Aorta (tissue), 5 donors: ENCODE measurements at places on chromosomes 12 and 14. TPM values are rescaled to one million over a fixed set of nuclear protein-coding genes. Genes with fewer than 3 reads are reported as not detected.

LRFN5 gene
- total RNA-seq, result 5.5 TPM

INHBC gene
- total RNA-seq, result not detected

B3GNT4 gene
- not detected for total RNA-seq

- no peak for DNase-seq
Observed at GRCh38 chr12:122366685-122367475, 55.6 kb downstream of the CLIP1 start.

CREBL2 gene
- 42.5 TPM for total RNA-seq

DNA sequence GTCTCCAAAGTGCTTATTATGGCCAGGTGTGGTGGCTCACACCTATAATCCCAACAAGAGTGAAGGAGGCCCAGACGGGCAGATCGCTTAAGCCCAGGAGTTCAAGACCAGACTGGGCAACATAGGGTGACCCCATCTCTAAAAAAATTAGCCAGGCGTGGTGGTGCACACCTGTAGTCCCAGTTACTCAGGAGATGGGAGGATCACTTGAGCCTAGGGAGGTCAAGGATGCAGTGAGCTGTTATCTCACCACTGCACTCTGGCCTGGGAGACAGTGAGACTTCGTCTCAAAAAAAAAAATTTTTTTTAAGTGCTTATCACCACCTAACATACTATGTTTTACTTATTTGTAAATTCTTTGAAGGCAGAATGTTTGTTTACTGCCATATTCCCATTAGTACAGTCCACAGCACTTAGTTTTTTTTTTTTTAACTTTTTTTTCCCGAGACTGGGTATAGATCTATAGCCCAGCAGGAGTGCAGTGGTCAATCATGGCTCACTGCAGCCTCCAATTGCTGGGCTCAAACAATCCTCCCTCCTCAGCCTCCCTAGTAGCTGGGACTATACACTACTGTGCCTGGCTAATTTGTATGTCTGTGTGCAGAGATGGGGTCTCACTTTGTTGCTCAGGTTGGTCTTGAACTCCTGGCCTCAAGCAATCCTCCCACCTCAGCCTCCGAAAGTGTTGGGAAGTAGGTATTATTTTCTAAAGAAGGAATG lies 4.7 kb upstream of the KANSL2 start:
- no peak for DNase-seq

SCNN1A gene
- total RNA-seq, result 1.5 TPM

DNA sequence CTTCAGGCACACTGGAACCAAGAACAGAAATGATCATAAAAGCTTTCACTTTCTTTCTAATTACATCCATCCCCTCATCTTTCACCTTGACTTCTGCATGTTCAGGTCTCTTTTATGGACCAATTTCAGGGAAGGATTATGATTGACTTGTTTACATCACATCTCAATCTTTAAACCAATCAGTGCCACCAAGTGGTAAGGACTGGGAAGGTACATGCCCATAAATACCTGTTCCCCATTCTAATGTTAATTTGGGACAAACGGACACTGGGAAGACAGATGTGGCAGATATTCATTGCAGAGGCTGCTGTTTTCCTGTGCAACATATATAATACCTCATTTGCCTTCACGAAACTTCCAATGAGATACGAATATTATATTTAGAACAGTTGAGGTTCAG lies 978.1 kb downstream of the GALC start:
- no peak for DNase-seq

DDN gene
- 0.10 TPM for total RNA-seq

GRCh38 chr14:102344485-102344884 lies 18.2 kb downstream of the CINP start:
- DNase-seq, result no peak

DNA sequence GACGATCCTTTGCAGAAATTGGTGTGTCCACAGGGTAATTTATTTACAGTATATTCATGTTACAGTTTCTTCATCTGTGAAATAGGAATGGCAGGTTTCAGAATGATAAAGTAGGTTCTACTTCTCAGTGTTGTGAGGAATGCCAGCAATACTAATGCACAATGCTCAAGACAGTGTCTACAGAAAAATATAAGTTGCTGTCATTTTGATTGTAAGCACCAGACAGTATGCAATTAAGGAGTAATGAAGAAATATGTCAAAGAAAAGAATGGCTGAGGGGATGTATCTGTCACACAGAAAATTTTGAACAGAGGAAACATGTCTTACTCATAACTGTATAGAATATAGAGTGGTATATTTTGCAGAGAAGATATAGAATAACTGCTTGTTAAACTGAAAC lies 525.4 kb downstream of the GALC start:
- no peak for DNase-seq

DNA sequence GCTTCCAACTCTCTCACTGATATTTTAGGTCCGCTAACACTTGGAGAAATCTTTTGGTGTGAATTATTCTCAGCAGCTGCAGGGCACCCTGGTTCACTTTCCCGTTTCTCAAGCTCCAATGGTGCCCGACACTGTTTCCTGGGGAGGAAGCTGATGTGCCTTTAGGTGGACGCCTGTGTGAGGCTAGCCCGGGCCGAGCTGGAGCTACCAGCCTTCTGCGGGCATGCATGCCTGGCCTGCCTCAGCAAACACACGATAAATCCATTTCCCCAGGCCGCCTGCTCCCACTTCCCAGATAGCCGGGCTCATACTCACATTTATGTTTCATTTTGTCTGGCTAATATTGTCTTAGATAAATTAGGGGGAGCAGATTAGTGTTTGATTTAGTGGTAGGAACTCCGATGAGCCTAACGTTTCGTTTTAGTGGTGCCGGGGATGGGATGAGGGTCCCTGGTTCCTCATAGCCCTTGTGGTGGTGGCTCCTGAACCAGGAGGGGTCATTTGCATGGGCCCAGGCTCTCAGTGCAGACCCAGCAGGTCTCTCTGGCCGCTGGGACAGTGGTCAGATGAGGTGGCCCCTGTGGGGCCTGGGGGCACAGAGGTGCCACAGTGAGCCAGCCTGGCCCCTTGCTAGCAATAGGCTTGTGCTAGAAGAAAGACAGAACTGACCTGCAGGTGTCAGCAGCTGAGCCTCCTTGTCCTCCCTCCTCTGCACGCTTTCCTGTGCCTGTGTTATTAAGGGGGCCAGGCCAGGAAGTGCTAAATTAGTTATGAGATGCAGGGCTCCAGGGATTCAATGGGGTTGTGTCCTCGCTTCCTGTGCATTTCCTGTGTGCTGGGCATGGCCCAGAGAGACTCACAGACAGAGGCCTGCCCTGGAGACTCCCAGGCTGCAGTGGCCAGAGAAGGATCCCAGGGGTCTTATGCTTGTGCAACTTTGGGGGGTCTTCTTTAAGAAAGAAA lies 88.3 kb downstream of the KIF26A start:
- DNase-seq, result peak; percentile 67

RFX4 gene
- not detected for total RNA-seq

DNA sequence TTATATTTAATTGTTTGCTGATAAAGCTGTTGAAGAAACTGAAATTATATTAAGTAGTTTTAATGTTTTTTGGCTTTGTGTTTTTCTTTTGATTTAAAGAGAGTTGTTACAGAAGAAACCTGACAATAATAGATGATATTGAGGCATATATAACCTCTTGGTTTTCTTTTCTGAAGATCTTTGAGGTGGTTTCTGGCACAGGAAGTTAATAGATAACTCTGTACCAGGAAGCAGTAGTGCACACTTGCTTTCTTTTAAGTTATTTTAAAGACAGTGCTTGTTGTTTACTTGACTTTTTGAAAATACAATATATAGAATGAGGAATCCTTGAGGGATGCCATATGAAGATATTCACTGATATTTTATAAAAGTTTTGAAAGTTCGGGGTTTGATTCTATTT lies 209.0 kb upstream of the FBXO33 start:
- no peak for DNase-seq

DNA sequence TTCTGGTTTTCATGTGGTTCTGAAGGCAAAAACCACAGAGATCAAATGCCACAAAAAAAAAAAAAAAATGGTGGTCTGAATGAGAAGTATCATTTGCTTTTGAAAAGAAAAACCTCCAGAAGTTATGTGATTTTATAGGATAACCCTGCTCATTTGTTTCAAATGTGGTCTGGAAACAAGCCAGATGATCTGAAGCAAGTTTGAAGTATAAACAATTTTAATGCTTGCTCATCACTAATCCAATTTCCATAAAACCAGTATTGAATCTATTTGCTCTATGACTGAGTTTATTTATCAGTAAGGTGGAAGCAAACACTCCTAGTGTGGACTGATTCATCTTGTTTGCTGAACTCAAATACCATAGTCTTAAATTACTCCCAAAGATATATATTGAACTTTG lies 407.3 kb upstream of the FLRT2 start:
- DNase-seq, result no peak

DNA sequence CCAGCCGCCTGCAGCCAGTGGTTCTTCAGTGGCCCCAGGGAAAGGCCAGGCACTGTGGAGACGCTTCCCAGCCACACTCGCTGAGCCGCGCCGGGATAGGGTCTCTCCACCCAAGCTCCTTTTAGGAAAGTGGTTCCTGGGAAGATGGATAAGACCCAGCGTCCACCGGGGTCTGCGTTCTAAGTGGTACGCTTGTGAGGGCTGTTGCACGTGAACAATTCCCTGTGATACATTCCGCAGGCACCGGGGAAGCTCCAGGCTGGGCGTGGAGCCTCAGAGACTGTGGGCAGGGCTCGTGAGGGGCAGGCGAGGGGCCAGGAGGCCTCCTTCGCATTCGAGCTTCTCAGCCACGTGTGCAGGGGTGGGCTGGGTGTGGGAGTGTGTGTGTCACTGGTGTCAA lies 48.4 kb downstream of the GALNT9 start:
- no peak for DNase-seq

GPHB5 gene
- total RNA-seq, result not detected

- peak; percentile 77 for DNase-seq
Observed at GRCh38 chr12:123445388-123446332, 9.2 kb upstream of the RILPL2 start.

SFSWAP gene
- 72.3 TPM for total RNA-seq

DNA sequence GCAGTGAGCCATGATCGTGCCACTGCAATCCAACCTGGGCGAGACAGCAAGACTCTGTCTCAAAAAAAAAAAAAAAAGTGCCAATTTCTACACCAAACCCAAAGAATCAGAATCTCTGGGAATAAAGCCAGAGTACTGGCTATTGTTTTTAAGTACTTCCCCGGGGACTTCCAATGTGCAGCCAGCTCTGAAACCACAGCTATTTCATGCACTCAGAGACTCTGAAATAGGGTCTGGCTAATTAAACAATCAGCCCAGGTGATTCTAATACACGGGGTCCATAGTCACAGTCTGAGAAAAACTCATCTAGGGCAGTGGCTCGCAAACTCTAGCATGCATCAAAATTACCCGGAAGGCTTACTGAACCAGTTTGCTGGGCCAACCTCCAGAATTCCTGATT lies 56.3 kb downstream of the SIX6 start:
- no peak for DNase-seq

DNA sequence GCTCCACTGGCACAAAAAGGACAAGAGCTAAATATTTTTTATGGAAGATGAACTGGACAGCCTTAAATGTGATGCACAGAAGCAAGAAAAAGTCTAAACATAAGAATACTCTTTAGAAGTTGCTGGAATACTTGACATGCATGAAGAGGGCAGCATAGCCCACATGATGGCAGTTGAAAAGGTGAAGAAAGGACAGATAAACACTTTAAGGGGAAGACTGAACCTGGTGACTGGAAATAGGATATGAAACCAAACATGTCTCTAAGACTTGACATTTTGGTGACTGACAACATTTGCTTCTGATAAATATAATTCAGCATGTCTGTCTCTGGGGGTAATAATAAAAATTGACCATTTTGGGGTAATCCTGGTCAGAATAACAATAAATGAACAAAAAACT lies 273.1 kb downstream of the CCDC91 start:
- no peak for DNase-seq

GRCh38 chr12:121465921-121466793 lies 66.2 kb downstream of the RNF34 start:
- no peak for DNase-seq

- DNase-seq, result peak; percentile 78
Observed at GRCh38 chr14:63853831-63854293, 1.1 kb downstream of the SYNE2 start.

DNA sequence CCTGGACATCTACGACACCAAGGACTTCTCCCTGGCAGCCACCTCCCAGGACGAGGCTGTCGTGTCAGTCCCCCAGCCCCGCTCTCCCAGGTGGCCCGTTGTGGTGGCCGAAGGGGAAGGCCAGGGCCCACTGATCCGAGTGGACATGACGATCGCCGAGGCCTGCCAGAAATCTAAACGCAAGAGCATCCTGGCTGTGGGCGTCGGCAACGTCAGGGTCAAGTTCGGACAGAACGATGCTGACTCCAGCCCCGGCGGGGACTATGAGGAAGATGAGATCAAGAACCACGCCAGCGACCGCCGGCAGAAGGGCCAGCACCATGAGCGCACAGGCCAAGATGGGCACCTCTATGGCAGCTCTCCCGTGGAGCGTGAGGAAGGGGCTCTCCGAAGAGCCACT lies 118.6 kb downstream of the SLC15A4 start:
- no peak for DNase-seq

DNA sequence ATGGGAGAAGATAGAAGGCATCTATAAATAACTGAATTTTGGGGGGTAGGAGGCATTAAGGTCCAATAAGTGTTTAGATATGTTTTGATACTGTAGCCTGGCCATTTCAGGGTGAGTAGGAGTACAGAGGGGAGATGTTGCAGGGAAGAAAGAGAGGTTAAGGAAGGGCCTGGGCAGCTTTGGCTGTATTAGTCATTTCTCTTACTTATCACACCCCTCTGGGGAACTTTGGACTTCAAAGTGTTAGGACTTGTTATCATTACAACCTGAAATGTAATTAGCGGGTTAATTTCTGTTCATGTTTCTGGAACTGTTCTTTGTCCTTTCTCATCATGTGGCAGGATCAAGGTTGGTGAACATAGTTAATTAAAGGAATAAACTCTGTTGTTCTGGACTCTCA lies 40.3 kb downstream of the SUSD6 start:
- DNase-seq, result no peak

LBHD2 gene
- not detected for total RNA-seq

DNA sequence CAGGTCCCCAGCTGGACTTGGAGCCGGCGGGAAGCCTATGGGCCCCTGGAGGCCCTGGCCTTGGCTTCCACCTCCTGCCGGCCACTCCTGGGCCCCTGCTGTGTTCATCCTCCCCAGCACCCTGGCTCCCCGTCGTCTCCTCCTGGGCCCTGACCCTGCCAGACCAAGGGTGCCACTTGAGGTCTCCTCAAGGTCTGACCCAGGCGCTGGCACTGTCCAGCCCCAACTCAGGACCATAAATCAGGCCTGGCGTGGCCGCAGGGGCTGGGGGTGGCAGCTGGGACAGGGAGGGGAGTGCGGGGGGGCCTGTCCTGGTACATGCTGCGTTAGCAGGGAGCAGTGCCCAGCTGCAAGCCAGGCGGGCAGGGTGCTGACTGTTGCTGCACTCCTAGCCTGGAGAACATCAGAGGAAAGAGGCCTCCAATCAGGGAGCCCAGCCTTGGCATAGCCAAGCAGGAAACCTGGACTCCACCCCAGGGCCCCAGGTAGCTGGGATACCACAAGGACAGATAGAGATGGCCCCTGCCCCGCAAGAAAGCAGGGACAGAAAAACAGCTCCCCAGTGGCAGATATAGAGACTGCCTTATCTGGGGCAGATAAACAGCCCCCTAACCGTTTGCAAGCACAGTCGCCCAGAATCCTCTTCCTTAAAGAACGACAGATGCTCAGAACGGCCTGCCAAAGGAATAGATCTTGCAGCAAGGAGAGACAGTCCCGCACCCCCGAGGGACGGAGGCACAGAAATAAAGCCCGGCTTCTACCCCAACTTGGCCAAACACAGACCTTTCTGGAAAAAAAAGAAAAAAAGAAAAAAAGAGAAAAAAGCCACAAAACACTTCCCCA lies 6.5 kb upstream of the ATG101 start:
- no peak for DNase-seq
